ENCODE measurements at places on chromosomes 5 and 9.

DNA sequence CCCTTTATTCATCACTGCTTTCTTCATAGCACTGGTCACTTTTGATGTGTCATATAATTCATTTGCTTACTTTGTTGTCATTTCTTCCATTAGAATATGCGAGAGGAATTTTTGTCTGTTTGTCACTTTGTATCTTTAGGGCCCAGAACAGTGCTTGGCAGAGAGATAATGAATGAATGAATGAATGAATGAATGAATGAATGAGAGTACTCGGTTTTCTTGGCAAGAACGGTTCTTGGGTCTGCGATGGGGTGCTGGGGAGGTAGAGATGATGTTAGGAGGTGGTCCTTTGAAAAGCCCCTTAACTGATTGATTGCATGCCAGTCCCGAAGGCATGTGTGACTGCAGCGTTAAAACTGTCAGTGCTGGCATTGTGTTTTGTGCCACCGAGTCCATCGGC is 52.4 kb upstream of the LRRTM2 start:
- no peak for DNase-seq

DNA sequence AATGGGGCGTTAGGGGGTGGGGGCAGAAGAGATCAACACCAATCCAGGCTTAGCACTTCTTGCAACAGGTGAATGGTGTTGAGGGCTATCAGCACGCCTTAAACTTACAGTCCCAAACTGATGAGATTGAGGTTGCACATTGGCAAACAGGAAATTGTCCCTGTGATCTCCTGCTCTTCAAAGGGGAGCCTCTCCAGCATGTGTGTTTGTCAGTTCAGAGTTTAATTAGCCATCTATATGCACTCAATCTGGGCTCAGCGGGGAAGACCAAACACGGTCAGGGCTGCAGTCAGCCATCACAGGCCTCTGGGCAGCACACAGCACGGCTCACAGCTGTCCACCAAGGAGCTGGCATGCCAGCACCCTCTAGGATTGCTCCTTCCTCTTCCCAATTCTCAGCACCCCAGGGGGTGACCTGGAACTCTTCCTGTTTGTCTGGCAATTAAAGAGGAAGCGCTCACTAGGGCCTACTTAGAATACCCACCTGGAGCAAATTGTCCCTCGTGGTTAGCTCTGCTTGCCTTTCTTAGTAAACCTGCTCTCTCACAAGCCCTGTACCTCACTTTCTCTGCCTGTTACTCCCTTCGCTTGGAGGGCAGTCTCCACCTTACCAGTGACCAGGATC is 217.4 kb downstream of the SLIT3 start:
- no peak for DNase-seq

DNA sequence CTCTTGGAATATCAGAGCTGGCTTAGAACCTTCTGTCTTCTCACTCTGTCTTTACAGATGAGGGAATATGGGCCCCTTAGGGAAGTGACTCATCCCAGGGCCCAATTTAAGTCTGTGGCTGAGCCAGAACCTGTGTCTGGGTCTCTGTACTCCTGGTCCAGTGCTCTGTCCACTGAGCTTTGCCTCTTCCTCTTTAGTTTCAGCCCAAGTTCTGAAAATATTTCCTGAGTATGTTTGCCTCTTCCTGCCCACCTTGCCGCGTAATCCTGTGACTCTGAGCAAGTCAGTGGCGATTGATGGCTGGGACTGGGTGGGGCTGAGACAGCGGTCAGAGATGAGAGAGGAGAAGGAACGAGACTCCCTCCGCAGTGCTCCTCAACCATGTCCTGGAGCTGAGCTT is 7.8 kb downstream of the IER5L start:
- no peak for DNase-seq

GRCh38 chr5:121726991-121727390 is 124.7 kb upstream of the FTMT start:
- DNase-seq, result no peak

GRCh38 chr9:133901184-133901835 is 90.8 kb downstream of the VAV2 start:
- DNase-seq, result no peak

DNA sequence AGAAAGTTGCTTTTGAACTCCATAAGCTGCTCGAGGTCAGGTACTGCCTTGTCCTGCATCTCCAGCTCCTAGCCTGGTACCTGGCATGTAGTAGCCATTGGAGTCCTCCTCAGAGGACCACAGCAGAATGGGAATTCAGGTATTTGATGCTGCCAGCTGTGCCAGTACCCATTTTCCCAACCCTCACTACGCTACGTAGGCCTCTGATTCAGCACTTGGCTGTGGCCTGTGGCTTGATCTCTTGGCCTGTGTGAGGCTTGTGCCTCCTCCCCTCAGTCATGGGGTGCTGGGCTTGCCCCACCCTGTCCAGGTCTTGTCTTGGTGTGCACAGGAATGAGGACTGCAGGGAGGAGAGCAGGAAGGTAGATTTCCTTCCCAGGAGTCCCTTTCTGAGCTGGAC is 11.8 kb downstream of the OTULIN start:
- no peak for DNase-seq

DNA sequence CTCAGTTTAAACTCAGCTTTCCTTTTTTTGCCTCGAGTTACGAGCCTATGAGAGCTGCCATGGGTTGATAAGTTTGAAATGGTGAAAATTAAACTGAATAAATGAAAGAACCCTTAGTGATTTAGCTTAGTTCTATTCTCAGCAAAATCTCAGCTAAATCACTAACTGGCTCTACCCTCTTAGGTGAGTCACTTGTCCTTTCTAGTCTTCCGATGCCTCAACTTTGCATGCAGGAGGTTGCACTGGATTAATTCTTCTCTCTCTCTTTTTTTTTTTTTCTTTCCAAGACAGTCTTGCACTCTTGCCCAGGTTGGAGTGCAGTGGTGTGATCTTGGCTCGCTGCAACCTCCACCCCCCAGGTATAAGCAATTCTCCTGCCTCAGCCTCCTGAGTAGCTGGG is 83.9 kb downstream of the PAPPA start:
- no peak for DNase-seq

DNA sequence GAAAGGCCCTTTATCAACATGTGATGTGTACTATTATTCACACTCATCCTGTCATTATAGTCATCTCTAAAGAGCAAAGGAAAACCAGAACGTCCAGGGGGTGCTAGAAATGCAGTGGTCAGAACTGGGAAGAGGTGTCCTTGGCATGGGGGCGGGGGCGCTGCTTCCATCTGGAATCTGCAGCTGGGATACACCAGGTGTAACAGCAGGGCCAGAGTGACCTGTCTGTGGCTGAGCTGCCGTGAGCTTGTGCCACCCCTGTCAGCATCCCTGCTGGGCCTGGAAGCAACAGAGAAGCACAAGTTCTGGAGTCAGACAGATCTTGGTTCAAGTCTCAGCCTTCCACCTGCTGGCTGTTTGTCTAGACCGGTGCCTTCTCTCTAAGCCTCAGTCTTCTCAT is 263.3 kb upstream of the MVB12B start:
- DNase-seq, result no peak

DNA sequence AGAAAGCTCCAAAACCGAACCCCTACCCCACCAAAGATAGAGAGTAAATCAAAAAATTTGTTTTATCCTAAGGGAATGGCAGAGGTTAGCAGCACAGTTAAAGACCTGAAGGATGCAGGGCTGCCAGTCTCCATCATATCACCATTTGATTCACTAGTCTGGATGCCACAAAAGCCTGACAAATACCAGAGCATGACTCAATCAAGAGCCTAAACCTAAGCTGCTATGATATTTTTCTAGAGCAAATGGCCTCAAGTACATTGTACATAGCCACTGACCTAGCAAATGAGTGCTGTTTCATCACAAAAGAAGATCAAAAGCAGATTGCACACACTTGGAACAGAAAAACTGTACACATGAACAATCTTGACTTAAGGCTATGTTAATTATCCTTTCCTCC is 48.0 kb downstream of the DPYSL3 start:
- DNase-seq, result no peak

- no peak for DNase-seq
These were observed 1395.9 kb downstream of the PTPRD start for GRCh38 chr9:9216934-9217333.

GRCh38 chr9:127369428-127369827 is 27.5 kb upstream of the SLC2A8 start:
- no peak for DNase-seq

DNA sequence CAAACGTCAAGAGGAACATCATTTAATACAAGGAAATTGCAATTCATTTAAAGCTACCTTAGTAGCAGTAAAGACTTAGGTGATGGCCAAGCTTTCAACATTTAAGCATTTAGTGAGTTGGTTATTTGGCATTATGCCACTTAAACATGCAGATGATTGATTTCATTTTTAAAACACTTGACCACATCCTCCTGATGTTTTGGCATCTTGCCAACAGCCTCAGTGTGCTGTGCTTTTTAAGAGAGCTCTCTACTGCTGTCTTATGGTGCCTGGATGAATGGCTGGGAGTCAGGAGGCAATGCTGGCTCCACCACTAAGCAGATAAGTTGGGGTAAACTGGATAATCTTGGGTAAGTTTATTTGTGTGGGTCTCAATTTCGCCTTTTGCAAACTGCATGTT is 364.5 kb downstream of the MAN2A1 start:
- no peak for DNase-seq

GRCh38 chr9:6153425-6153824 is 62.2 kb upstream of the IL33 start:
- no peak for DNase-seq

GRCh38 chr5:168118042-168118668 is 173.3 kb upstream of the WWC1 start:
- DNase-seq, result no peak

DNA sequence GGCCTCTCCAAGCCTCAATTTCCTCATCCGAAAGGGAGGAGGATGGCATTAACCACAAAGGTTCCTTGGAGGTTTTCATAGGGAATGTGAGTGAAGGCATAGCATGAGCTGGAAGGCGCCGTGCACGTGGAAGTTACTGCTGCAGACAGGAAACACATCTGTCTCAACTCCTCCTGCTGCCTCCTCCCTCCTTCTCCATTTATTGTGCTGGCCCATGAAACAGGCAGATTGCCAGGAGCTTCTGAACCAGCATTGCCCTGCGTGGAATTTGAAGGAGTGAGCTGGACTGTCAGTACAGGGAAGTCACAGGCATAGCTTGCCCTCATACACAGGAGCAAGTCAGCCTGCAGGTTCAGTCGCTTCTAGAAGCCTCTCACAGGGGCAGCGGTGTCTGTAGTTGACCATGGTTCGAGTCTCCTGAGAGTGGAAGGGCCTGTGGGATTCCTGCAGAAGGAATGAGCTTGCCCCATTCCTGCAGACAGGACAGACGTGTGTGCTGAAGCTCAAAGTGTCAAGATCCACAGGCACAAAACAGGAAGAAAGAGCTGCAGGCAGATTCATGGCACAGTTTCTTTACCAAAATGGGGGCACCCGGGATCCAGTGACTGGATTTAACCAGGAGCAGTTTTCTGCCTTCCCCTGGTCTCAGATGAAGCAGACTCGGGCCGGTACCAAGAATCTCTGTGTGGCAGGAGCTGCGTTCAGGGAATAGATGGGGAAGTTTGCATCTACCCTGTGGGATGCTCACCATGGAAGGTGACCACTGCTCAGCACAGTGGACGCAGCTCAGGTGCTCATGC is 48.7 kb upstream of the CTSL start:
- no peak for DNase-seq

DNA sequence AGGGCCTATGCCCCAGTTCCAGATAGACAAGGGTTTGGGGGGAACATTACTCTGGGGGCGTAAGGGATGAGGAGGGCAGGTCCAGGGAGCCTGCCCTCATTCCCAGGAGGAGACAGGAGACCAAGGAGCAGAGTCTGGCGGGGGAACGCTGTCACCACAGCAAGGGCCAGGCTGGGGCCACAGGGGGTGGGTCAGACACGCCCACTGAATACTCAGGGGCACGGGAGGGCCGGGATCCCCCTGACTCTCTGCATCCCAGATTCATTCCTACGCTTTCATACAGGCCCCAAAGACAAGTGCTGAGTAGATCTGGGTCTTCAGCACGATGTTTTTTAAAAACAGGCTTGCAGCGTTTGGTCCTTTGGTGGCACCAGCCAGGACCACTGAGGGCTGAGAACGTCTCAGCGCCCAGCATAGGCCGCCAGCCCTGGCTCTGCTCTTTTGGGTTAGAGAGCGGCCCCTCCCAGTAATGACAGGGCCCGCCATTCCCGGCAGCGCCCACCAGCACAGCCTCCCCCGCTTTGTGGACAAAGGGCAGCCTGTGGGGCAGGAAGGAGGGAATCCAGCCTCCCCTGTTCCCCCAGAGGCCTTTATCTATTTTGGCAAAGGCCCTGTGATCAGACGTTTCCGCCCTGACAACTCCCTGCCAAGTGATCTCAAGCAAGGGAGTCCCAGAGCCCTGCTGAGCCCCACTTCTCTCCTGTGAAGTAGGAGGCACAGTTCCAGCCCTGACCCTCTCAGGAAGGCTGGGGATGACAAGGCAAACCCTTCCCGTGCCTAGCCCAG is 24.9 kb downstream of the NEK6 start:
- DNase-seq, result no peak
